ENCODE measurements at places on chromosomes 6 and 20.

DNA sequence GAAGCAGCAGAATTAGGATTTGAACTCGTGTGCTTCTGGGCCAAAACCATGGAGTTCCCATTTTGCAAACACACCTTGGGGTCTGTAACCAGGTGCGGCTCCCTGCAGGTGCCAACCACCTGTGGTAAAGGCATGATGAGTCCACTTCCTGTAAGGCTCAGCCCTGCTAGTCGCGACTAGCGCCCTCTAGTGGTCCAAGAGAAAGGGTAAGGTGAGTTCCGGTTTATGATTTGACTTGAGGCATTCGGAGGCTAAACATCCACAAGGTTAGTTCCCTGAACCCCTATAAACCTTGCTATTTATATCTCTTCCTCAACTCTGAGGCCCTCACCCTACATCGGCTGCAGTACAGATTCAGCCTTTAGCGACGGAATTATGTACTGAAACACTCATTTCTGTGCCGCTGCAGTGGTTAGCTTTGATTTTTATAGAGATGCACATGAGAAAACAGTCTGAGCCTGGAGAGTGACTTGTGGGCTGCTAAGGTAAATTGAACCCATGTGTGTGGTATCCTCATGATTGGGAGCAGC lies 173.4 kb downstream of the PLCB1 start:
- DNase-seq, result no peak

- DNase-seq, result no peak
Measured at GRCh38 chr6:110404607-110405006, 10.8 kb downstream of the DDO start.

- no peak for DNase-seq
Measured at GRCh38 chr20:53907968-53908751, 162.2 kb downstream of the BCAS1 start.

- DNase-seq, result no peak
Measured at GRCh38 chr6:131721161-131721560, 10.3 kb upstream of the CTAGE9 start.

- DNase-seq, result no peak
Measured at GRCh38 chr6:117559299-117559698, 43.0 kb downstream of the GOPC start.
